WTC11 (cell line): ENCODE measurements at places on chromosomes 12 and 14.

DNA sequence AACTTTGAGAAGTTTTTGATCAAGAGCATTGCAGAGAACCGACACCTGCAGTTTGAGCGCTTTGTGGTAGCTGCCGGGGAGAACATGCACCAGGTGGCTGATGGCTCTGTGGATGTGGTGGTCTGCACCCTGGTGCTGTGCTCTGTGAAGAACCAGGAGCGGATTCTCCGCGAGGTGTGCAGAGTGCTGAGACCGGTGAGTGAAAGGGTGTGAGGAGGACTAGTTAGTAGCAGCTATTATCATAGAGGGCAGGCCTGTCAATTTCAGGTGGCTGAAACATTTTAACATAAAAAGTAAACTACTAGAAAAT lies 27.0 kb upstream of the HIGD1C start:
- DNase-seq = peak; percentile 28

DNA sequence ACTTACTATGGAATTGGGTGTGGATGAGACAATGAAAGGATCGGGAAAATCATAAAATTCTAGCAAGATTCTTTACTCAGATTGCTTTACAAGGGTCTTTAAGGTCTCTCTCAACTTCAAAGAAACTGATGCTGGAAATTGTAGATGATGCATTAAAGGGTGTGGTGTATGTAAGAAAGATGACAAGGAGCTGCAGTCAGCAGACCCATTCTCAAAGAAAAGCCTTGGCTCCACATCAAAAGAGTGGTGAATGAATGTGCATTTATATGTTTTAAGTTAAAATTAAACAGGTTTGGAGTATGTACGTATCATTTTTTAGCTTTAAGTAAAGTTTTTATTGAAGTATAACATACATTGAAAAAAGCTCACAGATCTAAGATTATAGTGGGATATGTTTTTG lies 194.5 kb downstream of the C12orf75 start:
- DNase-seq = no peak

- DNase-seq = peak; percentile 59
Observed at GRCh38 chr12:118164798-118165486, 29.0 kb downstream of the PEBP1 start.

DNA sequence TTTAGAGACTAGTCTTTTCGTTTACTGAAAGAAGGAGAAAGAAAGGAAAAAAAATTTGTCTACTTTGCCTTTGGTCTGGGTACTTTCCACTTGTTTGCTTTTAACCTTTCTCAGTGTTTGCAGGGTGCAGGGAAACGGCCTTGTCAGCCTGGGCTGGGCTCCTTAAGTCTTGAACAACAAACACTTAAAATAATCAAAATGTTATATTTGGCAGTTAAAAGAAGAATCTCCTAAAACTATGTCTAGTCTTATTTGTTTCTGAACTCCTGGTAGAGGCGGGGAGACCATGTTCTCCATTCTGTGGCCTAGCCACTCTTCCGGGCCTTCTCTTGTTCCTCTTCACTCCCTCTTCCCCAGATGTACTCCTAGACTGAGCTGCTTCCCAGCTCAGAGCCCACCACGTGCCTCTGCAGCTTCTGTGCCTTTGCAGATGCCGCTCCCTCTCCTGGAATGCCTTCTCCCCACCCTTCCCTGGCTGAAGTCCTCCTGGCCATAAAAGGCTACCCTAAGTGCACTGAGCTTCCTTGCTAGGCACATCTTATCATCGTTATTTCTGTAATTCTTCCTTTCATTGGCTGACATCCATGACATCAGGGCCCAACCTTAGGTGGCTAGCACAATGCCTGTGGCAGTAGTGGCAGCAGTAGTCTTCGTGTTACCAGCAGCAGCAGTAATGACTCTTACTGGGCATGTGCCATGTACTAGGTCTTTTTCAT lies 432.9 kb downstream of the ZFP36L1 start:
- no peak for DNase-seq

- DNase-seq = no peak
Observed at GRCh38 chr12:82515652-82516051, 157.3 kb downstream of the METTL25 start.

DNA sequence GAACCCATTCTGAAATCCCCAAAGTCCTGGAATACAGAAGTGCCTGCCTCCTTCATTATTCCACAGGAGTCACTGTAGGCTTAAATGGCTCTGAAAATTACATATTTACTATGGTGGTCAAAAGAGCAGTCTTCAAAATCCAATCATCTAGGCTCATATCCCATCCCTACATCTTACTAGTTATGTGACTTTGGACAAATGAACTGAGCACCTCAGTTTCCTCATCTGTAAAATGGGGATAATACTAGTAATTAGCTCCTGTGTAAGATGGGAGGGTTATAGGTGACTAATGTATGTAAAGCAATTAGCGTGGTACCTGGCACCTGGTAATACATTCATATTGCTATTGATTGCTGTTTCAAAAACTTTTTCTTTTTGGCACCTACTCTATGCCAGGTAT lies 243.6 kb downstream of the CHST11 start:
- no peak for DNase-seq

GRCh38 chr12:89162589-89163261 lies 189.6 kb downstream of the DUSP6 start:
- DNase-seq = no peak

GRCh38 chr14:92495027-92495426 lies 18.6 kb upstream of the RIN3 start:
- no peak for DNase-seq

GRCh38 chr12:49347311-49348193 lies 864 bp downstream of the DNAJC22 start:
- DNase-seq = peak; percentile 93

GRCh38 chr14:26636561-26636960 lies 38.7 kb upstream of the NOVA1 start:
- no peak for DNase-seq

DNA sequence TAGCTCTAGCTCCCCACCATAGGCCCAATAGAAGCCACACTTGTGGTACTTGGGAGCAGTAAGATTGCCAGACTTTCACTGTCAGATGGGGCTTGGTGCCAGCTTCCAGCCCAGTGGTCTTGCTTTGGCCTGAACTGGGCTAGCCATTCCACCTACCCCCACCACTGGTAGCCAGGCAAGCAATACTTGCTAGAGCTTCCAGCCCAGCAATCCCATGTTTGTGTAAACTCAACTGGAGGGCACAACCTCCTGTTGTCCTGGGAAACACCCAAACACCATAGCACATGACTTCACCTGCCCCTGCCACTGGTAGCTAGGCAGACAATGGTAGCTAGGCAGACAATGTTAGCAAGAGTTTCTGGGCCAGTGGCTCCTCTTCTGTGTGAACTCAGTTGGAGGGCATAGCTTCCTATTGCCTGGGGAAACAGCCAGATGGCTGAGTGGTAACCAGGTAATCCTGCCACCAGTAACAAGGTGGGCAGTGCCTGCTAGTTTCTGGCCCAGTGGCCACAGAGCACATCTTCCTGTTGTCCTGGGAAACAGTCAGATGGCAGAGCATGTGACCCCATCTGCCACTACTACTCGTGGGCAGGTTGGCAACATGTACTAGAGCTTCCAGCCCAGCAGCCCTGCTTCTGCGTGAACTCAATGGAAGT lies 5.6 kb upstream of the OR6C76 start:
- no peak for DNase-seq

GRCh38 chr12:73106296-73106695 lies 834.1 kb downstream of the TRHDE start:
- DNase-seq = peak; percentile 10

DNA sequence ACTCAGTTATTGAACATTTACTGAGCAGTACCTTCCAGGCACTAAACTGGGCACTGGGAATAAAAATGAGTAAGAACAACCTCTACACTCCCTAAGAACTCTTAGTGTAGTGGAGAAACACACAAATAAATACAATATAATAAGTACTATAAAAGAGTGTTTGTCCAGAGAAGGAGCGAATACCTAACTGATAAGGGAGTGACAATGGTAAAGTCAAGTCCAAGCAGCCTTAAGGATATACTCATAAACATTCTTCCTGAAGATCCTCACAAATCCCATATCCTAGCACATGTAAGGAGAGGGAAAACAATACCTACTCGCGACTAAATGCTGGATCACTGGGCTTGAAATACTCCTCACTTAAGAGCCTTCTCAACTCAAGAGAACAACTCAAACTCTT lies 32.8 kb downstream of the SPTLC2 start:
- DNase-seq = no peak

DNA sequence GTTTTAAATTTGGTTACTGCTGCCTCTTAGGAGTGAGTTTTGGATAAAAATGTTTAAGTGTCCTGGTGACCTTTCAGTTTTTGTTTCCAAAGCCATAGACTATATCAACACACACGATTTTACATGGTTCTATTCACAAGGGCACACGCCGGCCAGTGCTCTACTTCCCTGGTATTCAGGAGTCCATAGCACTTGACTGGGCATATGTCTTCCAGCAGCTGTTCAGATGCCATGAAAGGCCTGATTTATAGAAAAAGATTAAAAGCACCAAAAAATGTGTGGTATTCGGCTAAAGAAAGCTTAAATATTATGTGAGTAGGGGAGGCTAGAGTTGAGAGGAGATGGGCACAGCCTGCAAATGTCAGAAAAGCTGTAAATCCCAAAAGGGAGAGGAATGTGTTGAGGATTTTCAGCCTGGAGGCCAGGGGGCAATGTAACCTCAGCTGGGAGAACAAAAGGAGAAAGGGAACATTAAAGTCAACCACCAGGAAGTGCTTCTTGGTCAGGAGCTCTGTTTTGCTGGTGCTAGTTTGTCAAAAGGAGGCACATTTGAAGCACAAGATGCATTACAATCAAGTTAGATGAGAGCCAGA lies 478.4 kb downstream of the RAD51B start:
- DNase-seq = peak; percentile 28

- no peak for DNase-seq
Observed at GRCh38 chr14:102479777-102480176, 29.8 kb downstream of the ANKRD9 start.
